CD4-positive, alpha-beta T cell treated with Interleukin-4 for 4 hours (primary cell): ENCODE measurements at places on chromosomes 3 and 15.

- no peak for DNase-seq
Measured at GRCh38 chr3:127077505-127078064, 94.7 kb downstream of the PLXNA1 start.

- no peak for DNase-seq
Measured at GRCh38 chr15:98528046-98528725, 120.2 kb upstream of the IGF1R start.

- no peak for DNase-seq
Measured at GRCh38 chr3:161822291-161822690, 325.7 kb downstream of the OTOL1 start.

DNA sequence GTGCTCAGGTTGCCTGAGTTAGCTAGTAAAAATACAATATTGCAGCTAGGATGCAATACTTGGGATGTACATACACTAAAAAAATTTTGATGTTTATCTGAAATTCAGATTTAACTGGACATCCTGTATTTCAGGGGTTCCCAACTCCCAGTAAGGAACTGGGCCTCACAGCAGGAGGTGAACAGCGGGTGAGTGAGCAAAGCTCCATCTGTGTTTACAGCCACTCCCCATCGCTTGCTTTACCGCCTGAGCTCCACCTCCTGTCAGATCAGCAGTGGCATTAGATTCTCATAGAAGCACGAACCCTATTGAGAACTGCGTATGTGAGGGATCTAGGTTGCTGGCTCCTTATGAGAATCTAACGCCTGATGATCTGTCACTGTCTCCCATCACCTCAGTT lies 285.1 kb upstream of the PROK2 start:
- DNase-seq: no peak

GRCh38 chr15:63466378-63467192 lies 37.8 kb upstream of the USP3 start:
- peak; percentile 83 for DNase-seq

GRCh38 chr3:159843840-159844730 lies 144.6 kb upstream of the IL12A start:
- DNase-seq: no peak

- DNase-seq: no peak
Measured at GRCh38 chr15:43274136-43274535, 7.4 kb upstream of the TGM5 start.

DNA sequence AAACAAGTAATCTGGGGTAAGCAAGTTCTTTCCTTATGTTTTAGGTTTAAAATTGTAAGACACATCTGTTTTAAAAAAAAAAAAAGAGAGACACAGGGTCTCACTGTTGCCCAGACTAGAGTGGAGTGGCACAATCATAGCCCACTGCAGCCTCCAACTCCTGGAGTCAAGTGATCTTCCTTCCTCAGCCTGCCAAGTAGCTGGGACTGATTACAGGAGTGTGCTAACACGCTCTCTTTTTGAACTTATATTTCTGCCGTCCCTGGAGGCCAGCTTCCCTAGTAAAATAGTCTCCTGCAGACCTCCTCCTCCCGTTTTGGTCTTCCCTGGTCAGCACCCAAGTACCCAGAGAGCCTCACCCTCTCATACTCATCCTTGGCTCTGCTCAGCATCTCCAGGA lies 35.5 kb downstream of the DCP1A start:
- no peak for DNase-seq
